ENCODE measurements at places on chromosomes 7 and 10. TPM values are rescaled to one million over a fixed set of nuclear protein-coding genes. Genes with fewer than 3 reads are reported as not detected.

Gene CHST3
- 40.9 TPM for total RNA-seq

- no peaks in the 10 kb centered on the region for H3K27me3 ChIP-seq
- H3K27ac ChIP-seq: no peak overlapping the region
- H3K4me3 ChIP-seq: no peak overlapping the region
These were observed 715.3 kb downstream of the DNAJB9 start for GRCh38 chr7:109284943-109285342.

GRCh38 chr7:1231214-1232102 lies 1.2 kb upstream of the UNCX start:
- H3K36me3 ChIP-seq: peaks cover 12% of the 10 kb centered on the region
- peaks cover 9% of the 10 kb centered on the region for H3K4me1 ChIP-seq
- H3K4me3 ChIP-seq: no peak overlapping the region
- H3K27me3 ChIP-seq: peaks cover 58% of the 10 kb centered on the region
- DNase-seq: no peak
- H3K27ac ChIP-seq: no peak overlapping the region

DNA sequence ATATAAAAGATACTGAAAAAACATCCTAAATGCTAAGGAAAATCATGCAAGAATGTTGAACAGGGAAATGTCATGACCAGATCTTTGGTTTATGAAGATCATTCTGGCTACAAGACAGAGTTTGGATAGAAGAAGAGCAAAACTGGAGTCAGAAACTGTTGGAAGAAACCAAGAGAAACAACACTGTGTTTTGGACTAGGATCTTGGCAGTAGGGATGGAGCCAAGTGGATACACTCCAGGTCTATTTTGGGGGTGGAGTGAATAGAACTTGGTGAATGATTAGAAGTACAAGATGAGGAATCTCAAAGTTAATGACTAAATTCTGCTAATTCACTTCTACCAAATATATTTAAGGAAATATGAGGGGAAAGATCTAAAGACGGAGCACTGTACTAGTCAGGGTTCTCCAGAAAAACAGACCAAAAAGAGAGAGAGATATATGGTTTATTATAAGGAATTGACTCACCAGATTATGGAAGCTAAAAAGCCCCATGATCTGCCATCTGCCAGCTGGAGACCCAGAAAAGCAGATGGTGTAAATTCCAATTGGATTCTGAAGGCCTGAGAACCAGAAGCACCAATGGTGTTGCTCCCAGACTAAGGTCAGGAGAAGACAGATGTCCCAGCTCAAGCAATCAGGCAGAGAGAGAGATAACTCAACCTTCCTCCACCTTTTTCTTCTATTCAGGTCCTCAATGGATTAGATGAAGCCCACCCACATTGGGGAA lies 254.9 kb downstream of the TRIL start:
- H3K27ac ChIP-seq: no peak overlapping the region
- peaks cover 4% of the 10 kb centered on the region for H3K36me3 ChIP-seq
- no peak overlapping the region for H3K4me3 ChIP-seq
- peaks cover 27% of the 10 kb centered on the region for H3K4me1 ChIP-seq
- DNase-seq: no peak

GRCh38 chr7:158270856-158271413 lies 316.7 kb downstream of the PTPRN2 start:
- no peaks in the 10 kb centered on the region for H3K4me1 ChIP-seq
- peak; percentile 25 for DNase-seq
- H3K27ac ChIP-seq: no peak overlapping the region
- H3K36me3 ChIP-seq: no peaks in the 10 kb centered on the region
- H3K27me3 ChIP-seq: no peaks in the 10 kb centered on the region

GRCh38 chr10:99548041-99548530 lies 15.3 kb downstream of the NKX2-3 start:
- no peak overlapping the region for H3K27ac ChIP-seq
- no peak overlapping the region for H3K4me3 ChIP-seq
- no peak for DNase-seq

DNA sequence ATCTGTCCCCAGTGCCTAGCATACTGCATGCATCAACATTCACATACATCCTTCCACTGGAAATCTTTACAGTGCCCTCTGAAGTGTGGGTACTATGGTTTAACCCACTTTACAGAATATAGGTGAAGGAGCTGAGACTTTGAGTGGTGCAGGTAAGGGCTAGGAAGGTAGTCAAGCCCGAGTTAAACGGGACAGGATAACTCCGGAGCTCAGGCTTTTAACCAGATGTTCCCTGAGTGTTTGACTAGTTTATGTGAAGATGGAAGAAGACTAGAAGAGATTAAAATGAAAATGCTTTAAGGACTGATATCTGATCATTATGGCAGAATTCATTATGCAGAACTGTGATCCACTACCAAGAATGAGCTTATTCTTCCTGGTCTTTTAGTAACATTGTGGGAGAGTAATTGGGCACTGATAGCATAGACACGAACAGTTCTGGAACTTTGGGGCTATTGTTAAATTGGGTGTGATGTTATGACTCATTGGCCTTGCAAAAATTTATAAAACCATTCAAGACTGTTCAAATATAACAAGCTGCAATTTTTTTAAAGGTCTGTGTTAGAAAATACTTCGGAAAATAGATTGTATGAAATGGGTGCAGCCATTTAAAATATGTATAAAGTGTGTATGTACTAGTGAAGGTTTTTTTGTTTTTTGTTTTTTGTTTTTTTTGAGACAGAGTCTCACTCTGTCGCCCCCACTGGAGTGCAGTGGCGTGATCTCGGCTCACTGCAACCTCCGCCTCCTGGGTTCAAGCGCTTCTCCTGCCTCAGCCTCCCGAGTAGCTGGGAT lies 4.4 kb downstream of the CUL1 start:
- peaks cover 67% of the 10 kb centered on the region for H3K4me1 ChIP-seq
- H3K27me3 ChIP-seq: no peaks in the 10 kb centered on the region
- DNase-seq: no peak
- H3K27ac ChIP-seq: peak overlapping the region; percentile 7
- no peaks in the 10 kb centered on the region for H3K36me3 ChIP-seq

Gene AGAP5
- total RNA-seq: 5.9 TPM

Gene ICA1
- total RNA-seq: 2.2 TPM

- no peak for DNase-seq
- no peaks in the 10 kb centered on the region for H3K36me3 ChIP-seq
- no peak overlapping the region for H3K4me3 ChIP-seq
- peaks cover 43% of the 10 kb centered on the region for H3K4me1 ChIP-seq
- H3K27me3 ChIP-seq: no peaks in the 10 kb centered on the region
These were observed 126.2 kb downstream of the CCNY start for GRCh38 chr10:35462491-35462934.

GRCh38 chr7:3544202-3544601 lies 243.2 kb downstream of the SDK1 start:
- H3K4me3 ChIP-seq: no peak overlapping the region
- no peaks in the 10 kb centered on the region for H3K27me3 ChIP-seq
- no peak overlapping the region for H3K27ac ChIP-seq
- no peaks in the 10 kb centered on the region for H3K36me3 ChIP-seq
- H3K4me1 ChIP-seq: peaks cover 4% of the 10 kb centered on the region

Gene NODAL
- total RNA-seq: not detected

DNA sequence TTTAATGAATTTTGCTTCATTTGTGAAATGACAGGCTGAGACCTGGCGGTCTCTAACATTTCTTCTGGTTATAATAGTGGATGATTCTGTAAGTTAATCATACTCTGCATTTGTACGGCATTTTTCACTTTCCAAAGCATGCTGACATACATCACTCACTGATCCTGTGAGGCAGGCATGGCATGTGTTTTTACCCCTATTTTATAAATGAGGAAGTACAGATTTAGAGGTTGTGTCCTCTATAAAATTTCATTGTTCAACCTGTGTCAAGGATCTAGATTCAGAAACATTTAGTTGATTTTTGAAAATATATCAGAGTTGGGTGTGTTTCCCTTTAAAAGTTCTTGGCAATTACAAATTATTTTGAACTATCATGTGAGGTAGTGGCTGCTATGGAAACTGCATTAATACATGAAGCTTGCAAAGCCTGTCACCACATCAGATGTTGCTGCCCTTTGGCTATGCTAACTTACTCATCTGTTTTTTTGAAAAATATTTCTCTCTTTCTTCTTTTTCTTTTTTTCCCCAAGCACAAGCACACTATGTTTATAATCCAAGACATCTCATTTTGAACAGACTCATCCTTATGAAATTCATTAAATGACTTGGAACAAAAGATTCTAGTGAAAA lies 172.7 kb downstream of the GNAI1 start:
- H3K27ac ChIP-seq: peak overlapping the region; percentile 92
- DNase-seq: no peak
- H3K4me1 ChIP-seq: peaks cover 35% of the 10 kb centered on the region
- H3K36me3 ChIP-seq: no peaks in the 10 kb centered on the region
- H3K4me3 ChIP-seq: peak overlapping the region; percentile 24
- no peaks in the 10 kb centered on the region for H3K27me3 ChIP-seq

GRCh38 chr10:5775685-5776084 lies 37.5 kb downstream of the GDI2 start:
- peaks cover 35% of the 10 kb centered on the region for H3K36me3 ChIP-seq
- no peak overlapping the region for H3K27ac ChIP-seq
- no peaks in the 10 kb centered on the region for H3K27me3 ChIP-seq
- H3K4me3 ChIP-seq: no peak overlapping the region

DNA sequence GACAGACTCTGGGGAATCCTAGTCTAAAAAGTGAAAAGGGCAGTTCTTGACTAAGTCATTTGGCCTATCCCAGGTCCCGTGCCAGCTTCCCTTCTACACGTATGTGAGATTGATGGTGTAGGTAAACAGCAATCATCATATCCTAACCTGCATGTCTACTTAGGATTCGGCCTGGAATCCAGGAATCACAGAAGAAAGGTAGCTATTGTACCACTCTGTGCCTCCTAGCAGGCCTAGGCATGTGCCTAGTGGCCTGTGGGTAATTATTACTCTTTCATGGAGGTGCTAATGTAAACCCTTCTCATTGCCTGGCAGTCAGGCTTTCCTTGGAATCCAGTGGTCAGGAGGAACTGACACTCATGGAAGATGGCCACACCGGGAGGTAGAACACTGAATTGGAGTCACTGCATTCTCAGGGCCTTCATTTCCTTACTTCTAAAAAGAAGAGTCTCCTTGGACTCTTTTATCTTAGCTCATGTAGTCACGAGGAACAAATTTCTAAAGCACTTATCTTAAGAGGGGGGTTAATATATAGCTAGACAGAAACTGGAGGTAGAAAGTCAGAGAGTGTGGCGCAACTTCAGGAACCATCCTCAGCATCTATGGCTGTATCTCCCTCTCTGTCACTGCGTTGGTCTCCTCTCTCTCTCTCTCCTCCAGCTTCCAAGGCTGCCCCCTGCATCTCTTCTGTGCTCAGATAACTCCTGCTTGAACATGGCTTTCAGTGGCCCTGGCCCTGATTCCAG lies 122.5 kb downstream of the C1GALT1 start:
- no peak overlapping the region for H3K27ac ChIP-seq
- no peak overlapping the region for H3K4me3 ChIP-seq
- H3K36me3 ChIP-seq: no peaks in the 10 kb centered on the region
- H3K27me3 ChIP-seq: peaks cover 33% of the 10 kb centered on the region

Gene CALCR
- not detected for total RNA-seq

GRCh38 chr7:112212571-112212970 lies 6.1 kb downstream of the ZNF277 start:
- DNase-seq: no peak
- H3K4me3 ChIP-seq: no peak overlapping the region
- no peaks in the 10 kb centered on the region for H3K36me3 ChIP-seq
- H3K27me3 ChIP-seq: no peaks in the 10 kb centered on the region
- peaks cover 42% of the 10 kb centered on the region for H3K4me1 ChIP-seq

DNA sequence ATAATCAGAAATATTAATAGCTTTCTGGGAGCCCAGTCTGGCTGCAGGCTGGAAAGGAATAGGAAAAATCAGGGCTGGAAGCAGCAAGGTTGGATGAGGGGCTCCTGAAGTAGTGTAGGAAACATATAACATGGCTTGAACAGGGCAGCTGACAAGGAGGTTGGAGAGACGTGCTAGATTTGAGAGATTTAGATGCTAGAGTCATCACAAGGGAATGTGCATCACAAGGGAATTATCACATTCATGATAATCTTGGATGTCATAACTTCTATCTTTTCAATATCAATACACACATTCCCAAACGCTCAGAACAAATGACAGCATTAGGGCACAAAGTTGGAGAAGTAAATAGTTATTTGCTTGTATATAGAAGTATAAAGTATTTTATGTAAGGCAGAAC lies 120.9 kb upstream of the EGFR start:
- H3K4me3 ChIP-seq: no peak overlapping the region
- peaks cover 6% of the 10 kb centered on the region for H3K27me3 ChIP-seq
- DNase-seq: no peak
- peaks cover 4% of the 10 kb centered on the region for H3K4me1 ChIP-seq
- H3K27ac ChIP-seq: no peak overlapping the region

Gene ANKRD30A
- not detected for total RNA-seq

DNA sequence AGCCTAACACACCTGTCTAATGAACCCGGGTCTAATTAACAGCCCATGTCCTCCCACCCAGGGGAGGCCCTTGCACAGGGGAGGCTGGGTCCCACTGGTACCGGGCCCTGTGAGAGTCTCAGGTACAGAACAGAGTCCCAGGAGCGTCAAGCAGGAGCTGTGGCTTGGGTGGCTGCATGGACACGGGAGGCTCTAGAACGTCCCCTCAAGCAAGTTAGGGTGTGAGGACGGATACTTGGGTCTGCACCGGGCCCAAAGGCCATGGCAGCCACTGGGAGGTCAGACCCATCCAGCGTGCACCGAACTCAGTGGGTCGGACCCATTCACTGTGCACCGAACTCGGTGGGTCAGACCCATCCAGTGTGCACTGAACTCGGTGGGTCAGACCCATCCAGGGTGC lies 309.7 kb downstream of the DNAJB6 start:
- no peaks in the 10 kb centered on the region for H3K27me3 ChIP-seq
- H3K4me3 ChIP-seq: no peak overlapping the region
- H3K4me1 ChIP-seq: no peaks in the 10 kb centered on the region
- DNase-seq: no peak
- H3K36me3 ChIP-seq: no peaks in the 10 kb centered on the region

DNA sequence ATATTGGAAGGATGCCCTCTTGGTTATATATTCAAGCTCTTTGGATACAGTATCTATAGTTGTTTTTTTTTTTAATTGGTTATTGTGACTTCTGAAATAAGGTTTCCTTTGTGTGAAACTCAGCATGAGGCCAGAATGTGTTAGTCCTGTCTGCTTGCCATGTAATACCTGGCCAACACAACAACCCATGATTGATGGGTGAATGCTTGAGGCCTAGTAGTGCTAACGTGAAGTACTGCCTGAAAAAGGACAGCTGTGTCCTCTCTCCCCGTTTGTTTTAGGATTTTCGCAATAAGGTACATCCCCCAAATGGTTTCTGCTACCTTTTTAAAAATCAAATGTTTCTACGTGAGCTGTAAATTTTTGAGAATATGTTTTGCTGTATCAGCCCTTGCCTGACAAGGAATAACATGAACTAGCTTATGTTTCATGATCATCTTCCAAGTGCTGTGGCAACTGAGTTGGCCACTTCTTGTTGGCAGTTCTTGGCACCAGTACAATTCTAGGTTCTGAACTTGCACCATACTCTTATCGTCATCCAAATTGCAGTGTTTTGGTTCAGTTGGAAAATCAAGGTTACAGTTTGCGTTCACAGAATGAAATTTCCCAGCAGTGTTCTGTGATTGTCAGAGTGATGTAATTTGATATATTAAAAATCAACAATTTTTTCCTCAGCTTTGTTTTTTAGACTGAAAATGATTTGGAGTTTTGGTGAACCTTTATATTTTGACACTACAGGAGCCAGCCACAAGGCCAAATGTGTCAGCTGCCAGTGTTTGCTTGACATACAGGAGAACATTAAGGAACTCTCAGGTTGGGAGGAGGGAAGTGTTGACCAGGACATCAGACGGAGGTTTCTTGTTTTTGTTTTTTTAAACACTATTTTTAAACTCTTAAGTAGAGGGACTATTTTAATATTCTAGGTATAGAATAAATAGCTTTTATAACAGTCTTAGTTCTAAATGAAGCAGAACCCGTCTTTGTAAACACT lies 13.5 kb upstream of the ASCC1 start:
- H3K36me3 ChIP-seq: peaks cover 22% of the 10 kb centered on the region
- peaks cover 28% of the 10 kb centered on the region for H3K4me1 ChIP-seq
- no peak for DNase-seq
